HT1080 (cell line): ENCODE measurements at places on chromosomes 11 and 22. TPM values are rescaled to one million over a fixed set of nuclear protein-coding genes. Genes with fewer than 3 reads are reported as not detected.

- DNase-seq = no peak
Measured at GRCh38 chr11:22742157-22742613, 75.8 kb downstream of the GAS2 start.

GRCh38 chr22:45830531-45831245, 146.3 kb downstream of the WNT7B start:
- DNase-seq = peak; percentile 59

DNA sequence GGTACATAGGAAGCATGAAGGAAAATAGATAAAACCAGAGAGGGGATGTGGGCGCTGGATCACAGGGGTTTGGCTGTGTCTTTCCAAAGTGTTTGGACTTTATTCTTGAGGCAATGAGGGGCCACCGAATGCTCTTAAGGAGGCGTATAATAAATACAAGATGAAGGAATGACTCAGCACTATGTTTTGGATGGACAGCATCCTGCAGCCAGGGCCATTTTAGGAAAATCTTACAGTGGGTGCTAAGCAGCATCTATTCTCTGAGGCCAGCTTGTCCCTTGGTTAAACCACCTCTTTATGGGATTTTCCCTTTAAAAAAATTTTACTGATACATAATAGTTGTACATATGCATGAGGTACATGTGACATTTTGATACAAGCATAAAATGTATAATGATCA, 4.3 kb upstream of the LDHA start:
- DNase-seq = no peak

DNA sequence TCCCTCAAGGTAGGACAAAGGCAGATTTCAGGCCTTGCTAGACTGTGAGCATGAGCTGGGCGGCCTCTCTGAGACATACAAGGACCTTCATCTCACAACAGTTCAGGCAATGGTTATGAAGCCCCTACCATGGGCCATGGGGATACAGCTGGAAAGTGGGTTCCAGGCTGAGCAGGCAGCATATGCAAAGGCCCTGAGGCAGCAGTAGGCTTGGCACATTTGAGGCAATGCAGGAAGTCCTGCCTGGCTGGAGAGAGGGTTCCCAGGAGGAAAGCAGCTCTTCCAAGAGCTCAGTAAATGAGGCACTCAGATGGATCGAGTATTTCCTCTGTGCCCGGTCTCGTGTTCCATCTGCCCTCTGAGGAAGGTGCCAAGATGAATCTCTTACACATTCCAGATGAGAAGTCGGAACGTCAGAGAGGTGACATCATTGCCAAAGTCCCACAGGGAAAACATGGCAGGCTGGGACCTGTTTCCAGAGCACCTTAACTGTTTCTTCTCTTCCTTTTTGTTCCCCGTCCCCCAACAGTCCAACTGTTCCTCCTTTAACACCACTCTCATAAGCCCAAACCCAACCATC, 388.6 kb downstream of the MN1 start:
- no peak for DNase-seq

DNA sequence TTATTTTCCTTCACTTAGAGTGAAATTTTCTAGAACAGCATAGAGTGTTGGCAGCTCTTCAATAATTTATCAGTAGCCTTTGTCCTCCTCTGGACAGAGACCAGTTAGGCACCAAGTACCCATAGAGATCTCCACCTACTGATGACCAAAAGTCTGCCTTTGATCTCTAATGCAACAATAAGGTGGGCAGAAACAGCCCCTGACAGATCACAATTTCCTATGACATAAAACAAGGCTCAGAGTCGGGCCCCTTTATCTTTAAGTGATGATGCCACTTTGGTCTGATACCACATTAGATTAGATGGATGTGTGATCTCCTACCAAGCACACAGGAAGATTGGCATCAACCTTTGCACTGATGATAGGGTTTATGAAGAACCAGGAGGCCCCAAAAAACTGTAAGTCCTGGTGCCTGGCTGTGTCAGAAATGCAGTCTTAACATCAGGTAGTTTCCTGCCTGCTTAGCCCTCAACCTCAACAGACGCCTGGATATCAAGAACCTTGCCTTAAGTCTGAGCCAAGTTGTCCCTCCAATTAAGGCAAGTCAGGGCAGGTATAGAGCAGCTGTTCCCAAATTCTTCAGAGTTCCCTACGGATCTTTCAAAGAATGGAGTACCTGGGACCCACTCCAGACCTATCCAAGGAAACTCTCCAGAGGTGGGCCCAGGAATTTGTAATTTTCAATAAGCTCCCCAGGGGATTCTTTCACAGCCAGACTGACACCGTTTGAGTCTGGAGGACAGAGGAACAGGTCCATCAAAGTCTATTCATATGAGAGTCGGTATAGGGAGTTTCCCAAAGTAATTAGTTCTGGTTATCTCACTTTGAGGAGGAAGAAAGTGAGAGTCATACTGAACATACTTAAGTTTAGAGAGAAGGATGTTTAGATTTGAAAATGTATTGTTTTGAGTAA, 30.6 kb upstream of the TMPRSS4 start:
- no peak for DNase-seq

SOX6 gene
- total RNA-seq = 0.13 and 0.84 TPM in 2 replicates

RAB38 gene
- total RNA-seq = not detected in 2 replicates
